ENCODE measurements at places on chromosomes 11 and 22.

DNA sequence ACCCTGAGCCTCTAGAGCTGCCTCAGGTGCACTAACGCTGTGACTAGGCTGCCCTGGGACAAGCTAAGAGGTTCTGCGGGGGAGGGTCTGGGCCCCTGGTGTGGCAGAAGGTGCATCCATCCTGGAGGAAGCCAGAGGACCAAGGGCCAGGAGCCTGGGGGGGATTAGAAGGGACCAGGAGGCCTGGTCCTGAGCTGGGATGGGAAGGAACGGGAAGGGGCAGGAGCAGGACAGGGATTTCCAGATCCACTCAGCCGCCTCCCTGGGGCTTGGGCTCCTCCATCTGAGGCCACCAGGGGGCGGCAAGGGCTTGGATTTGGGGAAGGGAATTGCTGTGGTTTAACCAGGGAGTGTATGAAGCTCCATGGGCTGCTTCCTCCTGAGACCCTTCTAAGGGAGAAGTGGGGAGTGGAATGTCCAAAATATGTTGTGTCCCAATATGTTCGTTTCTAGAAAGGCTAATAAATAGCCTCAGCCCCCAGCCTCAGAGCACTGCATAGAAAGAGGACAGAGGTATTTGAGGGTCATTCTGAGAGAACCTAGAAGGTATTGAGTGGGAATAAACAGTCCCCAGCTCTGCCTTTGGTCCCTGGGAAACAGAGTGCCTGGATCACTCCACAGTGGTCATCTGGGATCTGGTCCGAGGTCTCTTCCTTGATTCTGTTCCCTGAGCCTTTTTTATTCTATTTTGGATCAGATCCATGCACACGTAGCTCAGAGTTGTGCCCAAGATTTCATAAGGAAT, 17.4 kb upstream of the PRAME start:
- no peak for DNase-seq

- DNase-seq = no peak
These were observed 478.9 kb upstream of the CHORDC1 start for GRCh38 chr11:90701716-90702115.

- no peak for DNase-seq
These were observed 20.3 kb upstream of the RRM1 start for GRCh38 chr11:4074266-4074665.

- DNase-seq = no peak
These were observed 912 bp downstream of the KREMEN1 start for GRCh38 chr22:29073618-29074275.

GRCh38 chr11:80196041-80196440, 755.2 kb upstream of the TENM4 start:
- no peak for DNase-seq

GRCh38 chr22:26259510-26259909, 90.2 kb downstream of the SEZ6L start:
- no peak for DNase-seq

DNA sequence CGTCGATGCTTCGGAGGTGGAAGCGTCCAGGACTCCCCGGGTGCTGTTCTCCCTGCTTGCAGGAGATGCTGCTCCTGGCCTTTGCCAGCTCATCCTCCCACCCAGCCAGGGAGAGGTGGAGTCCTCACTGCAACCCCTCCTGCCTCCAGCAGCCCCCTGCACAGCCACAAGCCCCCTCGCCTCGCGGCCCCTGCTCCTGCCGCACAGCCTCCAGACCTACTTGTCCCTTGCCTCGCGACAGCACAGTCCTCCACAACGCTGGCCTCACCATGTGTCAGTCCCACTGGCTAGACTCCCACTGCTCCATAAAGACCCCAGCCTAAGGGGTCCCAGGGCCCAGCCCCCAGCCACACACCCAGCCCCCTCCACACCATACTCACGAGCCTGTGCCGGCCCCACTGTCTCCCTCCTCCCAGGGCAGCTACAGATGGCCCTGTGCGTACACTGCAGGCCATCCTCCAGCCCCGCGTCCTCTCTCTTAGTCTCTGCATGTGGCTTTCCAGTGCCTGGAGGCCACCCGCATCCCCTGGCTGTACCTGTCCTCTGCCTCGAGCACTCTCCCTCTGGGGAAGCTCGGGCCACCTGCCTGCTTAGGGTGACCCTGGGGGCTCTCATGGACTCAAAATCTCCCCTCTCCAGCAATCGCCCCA, 91.5 kb downstream of the CELSR1 start:
- DNase-seq = no peak

DNA sequence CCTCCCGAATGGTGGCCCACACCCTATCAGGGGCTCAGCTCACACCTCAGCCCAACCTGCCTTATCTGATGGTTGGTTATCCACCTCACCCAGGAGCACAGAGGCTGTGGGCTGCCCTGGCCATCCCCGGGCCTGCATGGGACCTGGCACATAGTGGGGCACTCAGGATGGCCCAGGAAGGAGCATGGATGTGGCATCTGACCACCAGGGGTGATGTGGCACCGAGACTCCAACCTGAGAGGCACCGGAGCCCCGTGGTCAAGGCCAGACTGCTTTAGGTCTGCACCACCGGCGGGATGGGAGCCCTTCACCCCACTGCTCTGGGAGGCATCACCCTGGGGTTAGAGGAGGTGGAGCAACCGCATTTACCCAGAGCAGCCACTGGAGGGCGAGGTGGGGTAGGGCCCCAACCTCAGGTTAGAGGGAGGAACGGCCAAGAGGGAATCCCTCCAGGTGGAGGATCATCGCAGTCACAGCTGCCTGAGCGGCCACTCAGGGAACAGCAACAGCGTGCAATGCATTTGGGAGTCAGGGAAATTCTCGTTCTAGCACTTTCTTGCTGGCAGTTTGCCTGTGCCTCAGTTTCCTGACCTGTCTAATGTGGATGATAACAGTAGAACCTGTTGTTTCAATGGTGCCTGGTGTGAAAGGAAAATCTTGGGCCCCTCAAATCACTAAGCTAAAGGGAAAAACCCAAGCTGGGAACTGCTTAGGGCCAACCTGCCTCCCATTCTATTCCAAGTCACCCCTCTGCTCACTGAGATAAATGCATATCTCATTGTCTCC, 52.9 kb upstream of the CARS1 start:
- DNase-seq = peak; percentile 29

DNA sequence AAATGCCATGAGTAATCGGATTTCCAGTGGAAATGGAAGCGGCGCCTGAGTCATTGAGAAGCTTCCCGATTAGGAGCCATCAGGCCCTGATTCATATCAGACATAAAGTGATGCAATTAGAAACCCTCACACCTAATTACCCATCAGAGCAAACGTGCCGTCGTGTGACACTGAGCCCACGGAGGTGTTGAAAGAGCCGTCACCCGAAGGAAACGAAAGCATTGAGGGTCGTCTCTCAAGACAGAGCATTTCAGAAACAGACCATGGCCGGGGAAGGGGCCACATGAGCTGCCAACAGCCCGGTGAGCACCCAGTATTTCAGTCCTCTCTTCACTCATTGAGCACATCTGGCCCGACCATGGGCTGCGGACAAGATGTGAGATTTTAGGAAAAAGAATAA, 829.3 kb downstream of the TBC1D22A start:
- no peak for DNase-seq

DNA sequence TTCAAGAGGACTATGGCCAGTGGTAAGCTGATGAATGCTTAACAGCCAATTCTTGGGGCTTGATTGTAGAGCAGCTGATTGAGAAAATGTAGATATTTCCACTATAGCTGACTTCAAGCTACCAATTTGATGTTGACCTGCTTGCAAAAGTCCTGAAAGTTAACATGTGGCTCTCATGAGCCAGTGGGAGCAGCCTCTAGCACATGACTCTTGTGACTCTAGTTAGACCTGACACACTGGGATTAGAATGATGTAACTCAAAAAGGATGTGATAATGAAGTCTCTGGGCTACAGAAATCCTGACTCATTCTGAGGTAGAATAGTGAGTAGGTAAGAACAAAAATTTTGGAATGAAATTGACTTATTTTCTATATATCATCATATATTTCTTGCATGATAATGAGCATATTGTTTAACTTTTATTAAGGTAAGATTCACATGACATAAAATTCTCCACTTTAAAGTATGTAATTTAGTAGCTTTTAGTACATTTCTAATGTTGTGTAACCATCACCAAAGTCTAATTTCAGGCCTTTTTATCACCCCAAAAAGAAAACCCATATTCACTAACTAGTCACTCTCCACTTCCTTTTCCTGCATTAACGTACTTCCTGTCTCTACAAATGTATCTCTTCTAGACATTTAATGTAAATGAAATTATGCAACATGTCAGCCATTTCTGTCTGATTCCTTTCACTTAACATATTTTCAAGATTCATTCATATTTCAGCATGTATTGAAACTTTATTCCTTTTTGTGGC, 16.1 kb upstream of the OR52H1 start:
- DNase-seq = no peak

DNA sequence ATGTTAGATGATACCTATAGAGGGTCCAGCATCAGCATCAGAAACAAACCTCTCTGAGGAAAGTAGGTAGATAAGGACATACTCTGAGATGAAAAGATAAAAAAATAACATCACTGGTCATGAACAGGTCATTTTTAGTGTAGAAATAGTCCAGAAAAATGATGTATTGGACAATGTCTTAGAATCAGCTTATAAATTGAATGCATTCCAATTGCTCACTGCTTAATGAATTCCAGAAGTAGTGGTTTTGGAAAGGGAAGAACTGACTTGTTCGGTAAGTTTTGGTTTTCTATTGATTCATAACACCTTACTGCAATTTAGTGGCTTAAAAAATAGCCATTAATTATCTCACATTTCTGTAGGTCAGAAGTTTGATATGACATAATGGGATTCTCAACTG, 929.5 kb upstream of the CCDC90B start:
- DNase-seq = no peak

GRCh38 chr22:48393041-48393370, 1434.7 kb downstream of the BRD1 start:
- no peak for DNase-seq

GRCh38 chr11:132184079-132184478, 813.7 kb downstream of the NTM start:
- no peak for DNase-seq

GRCh38 chr22:20532256-20532993, 25.0 kb downstream of the MED15 start:
- no peak for DNase-seq

DNA sequence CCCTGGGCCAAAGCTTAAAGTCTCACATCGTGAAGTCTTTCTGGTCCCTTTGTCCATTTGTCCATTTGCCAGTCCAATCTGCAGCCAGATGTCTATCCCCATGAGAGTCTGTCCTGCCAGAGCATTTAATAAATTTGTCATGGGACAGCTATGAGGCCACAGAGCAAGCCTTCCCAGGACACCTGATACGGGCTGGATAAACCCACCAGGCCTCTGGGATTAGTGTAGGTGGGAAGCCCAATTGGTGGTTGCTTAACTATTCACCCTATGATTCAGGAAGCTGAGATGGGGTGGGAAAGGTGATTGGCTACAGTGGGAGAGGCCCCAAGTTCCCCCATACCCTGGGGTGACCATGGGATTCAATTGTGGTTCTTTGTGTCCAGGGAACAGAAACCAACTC, 39.9 kb downstream of the MYEOV start:
- DNase-seq = no peak

GRCh38 chr11:123405123-123405592, 24.9 kb upstream of the GRAMD1B start:
- DNase-seq = no peak

- DNase-seq = no peak
These were observed 86.1 kb downstream of the NAT10 start for GRCh38 chr11:34191578-34191977.

GRCh38 chr11:96187822-96188221, 155.2 kb downstream of the MAML2 start:
- no peak for DNase-seq

DNA sequence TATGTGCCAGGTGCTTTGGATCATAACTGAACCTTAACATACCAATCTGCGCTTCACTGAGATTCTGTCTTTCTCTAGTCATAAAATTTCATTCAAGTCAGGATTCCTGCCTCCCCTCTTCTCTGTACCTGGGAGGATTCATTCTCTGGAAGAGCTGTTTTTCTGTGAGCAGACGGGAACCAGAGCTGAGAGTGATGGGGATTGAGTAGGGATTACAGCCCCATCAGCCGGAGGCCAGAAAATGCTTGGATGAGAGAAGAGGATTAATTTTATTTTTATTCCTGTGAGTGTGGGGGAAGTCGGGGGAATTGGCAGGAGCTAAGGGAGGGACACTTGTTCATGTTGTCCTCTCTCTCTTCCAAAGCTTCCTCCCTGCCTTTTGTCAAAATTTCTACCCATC, 4.7 kb downstream of the STX3 start:
- no peak for DNase-seq

DNA sequence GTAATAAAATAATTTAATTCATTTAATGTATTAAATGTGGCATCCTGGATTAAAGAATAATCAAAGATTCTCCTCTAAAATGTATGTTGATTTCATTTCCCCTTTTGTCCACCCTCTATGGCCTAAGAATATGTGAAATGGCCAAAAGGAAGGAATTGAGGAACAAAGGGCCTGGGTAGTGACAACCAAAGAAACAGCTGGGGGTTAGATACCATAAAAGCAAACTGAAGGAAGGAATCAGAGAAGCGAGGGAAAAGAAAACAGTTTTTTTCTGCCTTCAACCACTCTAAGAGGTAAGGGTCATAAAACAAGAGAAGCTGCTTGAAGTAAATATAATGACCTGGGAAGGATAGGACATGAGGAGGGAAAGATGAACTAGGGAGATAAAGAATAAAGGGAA, 139.3 kb downstream of the FAM76B start:
- DNase-seq = no peak

GRCh38 chr11:94271885-94272372, 32.5 kb upstream of the IZUMO1R start:
- DNase-seq = no peak

GRCh38 chr11:118924591-118925585, 838 bp downstream of the BCL9L start:
- DNase-seq = no peak

- DNase-seq = no peak
These were observed 42.5 kb downstream of the CABIN1 start for GRCh38 chr22:24053481-24054226.

GRCh38 chr22:30438559-30438958, 13.0 kb downstream of the MTFP1 start:
- no peak for DNase-seq

GRCh38 chr11:70230840-70231710, 28.0 kb downstream of the FADD start:
- DNase-seq = no peak

GRCh38 chr11:116986521-116987105, 111.6 kb downstream of the SIK3 start:
- DNase-seq = no peak

DNA sequence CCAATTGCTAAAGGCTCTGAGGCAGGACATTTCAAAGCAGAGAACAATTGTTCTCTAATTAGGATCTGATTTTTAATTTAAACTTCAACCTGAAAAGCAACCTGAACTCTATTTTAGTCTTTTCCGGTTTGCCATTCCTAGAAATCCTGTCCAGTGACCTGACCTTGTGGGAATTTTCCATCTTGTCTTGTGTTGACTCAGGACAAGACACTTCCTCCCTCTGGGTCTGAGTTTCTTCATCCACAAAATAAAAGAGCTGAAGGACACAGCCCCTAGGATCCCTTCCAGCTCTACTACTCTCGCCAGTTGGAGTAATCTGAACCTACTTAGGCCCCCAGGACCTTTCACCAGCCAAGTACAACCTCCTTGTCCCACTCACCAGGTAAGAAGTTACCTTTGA, 66.5 kb upstream of the POU2AF1 start:
- no peak for DNase-seq

- DNase-seq = no peak
These were observed 2.4 kb upstream of the SLCO2B1 start for GRCh38 chr11:75148436-75148983.
